Kidney (tissue), 22 donors: ENCODE measurements at places on chromosomes 7 and 10. TPM values are rescaled to one million over a fixed set of nuclear protein-coding genes. Genes with fewer than 3 reads are reported as not detected.

ATP5F1C gene
- polyA plus RNA-seq, result 695 TPM

GHRHR gene
- polyA plus RNA-seq, result 0.75 TPM

CCDC172 gene
- not detected for polyA plus RNA-seq

PRSS37 gene
- not detected for polyA plus RNA-seq

INMT gene
- 34.5 TPM for polyA plus RNA-seq

RTKN2 gene
- polyA plus RNA-seq, result 0.24 TPM

DNA sequence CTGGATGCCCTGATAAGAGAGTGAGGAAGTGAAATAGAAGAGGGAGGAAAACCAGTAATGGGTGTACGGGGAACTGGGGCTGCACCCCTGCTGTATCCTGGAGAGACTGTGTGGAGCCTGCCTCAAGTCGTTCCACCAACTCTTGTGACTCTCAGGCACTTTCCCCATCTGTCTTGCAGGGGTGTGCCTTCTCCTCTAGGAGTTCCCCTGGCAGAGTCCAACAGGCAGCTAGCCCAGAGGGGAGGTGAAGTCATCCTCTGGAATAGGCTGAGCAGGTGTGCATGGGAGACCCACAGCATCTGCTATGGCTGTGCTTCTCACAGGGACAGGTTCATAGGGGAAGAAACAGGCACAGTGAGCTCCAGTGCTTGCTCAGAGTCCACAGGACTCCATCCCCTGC lies 46.8 kb downstream of the WIPF3 start:
- DNase-seq, result no peak

- DNase-seq, result peak; percentile 56
These were observed at the start of gene NRG3 for GRCh38 chr10:81874875-81875466. NRG3 (plus strand) TSS chr10:81875194.

- no peak for DNase-seq
These were observed 1.8 kb downstream of the ADARB2 start for GRCh38 chr10:1735562-1735961.
